Stimulated activated CD8-positive, alpha-beta memory T cell treated with anti-CD3 and anti-CD28 coated beads, Interleukin-4, amount 100 ng/mL, for 4 hours (primary cell): ENCODE measurements at places on chromosomes 1 and 21.

DNA sequence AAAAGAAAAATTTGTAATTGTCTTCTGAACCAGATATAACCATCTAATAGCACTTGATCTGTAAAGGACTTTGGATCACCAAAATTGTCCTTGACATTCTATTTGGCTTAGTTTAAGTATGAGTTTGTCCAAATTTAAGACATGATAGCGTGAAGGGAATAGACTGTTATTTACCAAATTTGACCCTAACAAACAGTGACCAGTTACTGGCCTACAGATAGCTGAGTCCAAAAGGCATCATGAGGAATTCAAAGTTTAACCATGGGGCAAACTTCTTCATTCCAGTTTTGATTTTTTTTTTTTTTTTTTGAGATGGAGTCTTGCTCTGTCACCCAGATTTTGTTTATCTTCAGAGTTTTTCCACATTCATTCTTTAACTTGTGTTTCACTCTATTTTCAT, 38.5 kb downstream of the CLIC4 start:
- no peak for DNase-seq

DNA sequence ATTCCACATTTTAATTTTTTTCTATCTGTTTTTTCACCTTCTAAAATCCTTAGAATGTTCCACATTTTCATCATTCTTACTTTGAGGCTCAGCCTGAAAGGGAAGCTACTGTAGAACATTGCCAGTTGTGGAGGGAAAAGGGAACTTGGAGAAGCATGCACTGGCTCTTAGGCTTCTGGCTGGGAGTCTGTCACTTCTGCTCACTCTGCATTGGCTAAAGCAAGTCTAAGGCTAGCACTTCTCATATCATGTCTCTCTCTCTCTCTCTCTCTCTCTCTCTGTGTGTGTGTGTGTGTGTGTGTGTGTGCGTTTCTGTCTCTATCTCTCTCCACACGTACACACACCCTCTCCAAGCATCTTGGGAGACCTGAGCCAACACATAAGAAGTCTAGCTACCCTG, 49.6 kb upstream of the ADAR start:
- no peak for DNase-seq

DNA sequence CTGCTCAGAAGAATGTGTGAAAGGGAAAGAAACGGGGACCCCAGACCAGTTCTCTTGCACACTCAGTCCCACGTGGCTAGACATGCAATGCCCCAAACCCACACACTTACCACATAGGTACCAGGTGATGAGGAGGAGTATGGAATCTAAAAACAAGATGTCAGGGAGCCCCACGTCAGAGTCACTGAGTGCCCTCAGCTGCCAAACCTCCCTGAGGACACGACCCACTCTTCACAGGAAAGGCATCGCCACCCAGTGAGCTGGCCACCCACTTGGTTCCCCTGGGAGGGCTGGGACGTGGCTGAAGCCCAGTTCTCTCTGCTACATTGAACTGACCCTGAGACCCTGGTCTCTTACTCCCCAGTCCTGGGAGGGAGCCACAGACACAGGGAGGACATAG, 41.4 kb downstream of the MRPL37 start:
- DNase-seq, result no peak

DNA sequence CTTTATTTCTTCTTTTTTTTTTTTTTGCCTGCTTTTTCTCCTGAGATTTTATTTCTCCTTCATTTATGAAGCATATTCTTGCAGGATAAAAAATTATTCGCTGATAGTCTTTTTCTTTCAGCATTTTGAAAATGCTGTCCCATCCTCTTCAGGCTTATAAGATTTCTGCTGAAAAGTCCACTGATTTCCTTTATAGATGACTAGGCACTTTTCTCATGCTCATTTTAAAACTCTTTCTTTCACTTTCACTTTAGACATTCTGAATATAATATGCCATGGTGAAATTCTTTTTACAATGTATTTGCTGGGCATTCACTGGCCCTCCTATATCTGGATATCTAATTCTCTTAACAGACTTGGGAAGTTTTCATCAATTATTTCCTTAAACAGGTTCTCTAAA, 25.5 kb upstream of the GTF2B start:
- DNase-seq, result no peak

- DNase-seq, result no peak
Measured at GRCh38 chr1:10839188-10839770, 42.8 kb upstream of the CASZ1 start.

GRCh38 chr1:28756846-28757245, 20.1 kb downstream of the YTHDF2 start:
- no peak for DNase-seq

DNA sequence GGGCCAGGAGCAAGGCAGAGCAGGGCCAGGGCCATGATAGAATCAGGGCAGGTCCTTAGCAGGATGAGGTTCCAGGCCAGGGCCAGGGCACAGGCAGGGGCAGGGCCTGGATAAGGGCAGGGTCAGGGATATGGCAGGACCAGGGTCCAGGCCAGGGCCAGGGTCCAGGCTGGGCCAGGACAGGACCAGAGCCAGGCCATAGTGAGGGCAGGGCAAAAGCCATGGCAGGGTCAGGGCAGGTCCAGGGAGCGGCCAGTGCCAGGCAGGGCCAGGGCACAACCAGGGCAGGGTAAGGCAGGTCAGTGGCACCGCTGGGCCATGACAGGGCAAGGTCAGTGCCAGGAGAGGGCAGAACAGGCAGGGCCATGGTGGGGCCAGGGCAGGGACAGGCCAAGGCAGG, 152.2 kb downstream of the LIPI start:
- no peak for DNase-seq

- no peak for DNase-seq
Measured at GRCh38 chr1:71862756-71863155, 419.6 kb downstream of the NEGR1 start.

DNA sequence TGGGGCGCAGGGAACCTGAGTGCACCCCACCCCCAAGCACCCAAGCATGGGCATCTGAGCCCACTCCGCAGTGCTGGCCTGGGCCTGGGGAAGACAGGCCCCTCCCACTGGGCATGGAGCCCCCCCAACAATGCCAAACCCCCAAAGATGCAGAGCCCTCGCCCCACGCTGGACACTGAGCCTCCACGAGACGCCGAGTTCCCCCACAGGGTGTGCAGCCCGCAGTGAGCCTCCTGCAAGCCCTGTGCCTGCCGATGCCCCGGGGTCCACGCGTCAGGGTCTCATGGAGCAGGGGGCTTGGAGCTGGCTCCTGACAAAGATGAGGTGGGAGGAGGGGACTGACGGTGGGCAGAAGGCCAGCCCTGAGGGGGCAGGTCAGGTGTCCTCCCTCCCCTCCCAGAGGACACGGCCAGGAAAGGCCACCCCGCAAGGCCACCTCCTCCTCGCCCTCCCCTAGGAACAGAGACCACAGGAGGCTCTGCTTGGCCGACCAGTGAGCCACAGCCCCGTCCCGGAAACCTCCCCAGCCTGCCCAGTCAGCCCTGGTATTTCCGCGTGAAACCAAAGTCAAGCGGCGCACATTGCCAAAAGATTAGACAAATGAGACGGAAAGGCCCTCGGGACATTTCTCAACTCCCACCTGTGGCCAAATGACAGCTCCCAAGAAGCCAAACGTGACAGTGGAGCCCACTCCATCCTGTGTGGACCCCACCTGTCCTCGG, 33.4 kb downstream of the MEGF6 start:
- DNase-seq, result no peak

- DNase-seq, result no peak
Measured at GRCh38 chr1:34640654-34641401, 114.0 kb upstream of the GJB5 start.

- DNase-seq, result no peak
Measured at GRCh38 chr1:211318576-211319280, 7.9 kb upstream of the TRAF5 start.

GRCh38 chr1:217138173-217138765, 415.0 kb upstream of the ESRRG start:
- no peak for DNase-seq

DNA sequence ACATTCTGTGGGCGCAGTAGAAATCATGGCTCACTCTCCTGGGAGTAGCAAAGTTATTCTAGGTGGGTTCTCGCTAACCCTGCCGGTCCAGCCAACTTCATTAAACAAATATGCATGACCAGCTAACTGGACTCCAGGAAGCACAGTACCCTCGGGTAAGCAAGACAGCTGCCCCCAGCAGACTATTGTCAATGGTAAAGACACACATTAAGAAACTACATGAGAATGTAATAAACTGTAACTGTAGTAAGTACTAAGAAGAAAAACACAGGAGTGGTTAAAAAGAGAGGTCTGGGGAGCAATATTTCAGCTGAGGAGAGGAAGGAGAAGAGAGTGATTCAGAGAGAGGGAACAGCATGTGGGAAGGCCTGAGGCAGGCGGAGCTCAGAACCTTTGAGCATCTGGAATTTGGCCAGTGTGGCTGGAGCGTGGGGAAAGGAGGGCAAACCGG, 7.4 kb downstream of the SLC2A5 start:
- DNase-seq, result no peak

DNA sequence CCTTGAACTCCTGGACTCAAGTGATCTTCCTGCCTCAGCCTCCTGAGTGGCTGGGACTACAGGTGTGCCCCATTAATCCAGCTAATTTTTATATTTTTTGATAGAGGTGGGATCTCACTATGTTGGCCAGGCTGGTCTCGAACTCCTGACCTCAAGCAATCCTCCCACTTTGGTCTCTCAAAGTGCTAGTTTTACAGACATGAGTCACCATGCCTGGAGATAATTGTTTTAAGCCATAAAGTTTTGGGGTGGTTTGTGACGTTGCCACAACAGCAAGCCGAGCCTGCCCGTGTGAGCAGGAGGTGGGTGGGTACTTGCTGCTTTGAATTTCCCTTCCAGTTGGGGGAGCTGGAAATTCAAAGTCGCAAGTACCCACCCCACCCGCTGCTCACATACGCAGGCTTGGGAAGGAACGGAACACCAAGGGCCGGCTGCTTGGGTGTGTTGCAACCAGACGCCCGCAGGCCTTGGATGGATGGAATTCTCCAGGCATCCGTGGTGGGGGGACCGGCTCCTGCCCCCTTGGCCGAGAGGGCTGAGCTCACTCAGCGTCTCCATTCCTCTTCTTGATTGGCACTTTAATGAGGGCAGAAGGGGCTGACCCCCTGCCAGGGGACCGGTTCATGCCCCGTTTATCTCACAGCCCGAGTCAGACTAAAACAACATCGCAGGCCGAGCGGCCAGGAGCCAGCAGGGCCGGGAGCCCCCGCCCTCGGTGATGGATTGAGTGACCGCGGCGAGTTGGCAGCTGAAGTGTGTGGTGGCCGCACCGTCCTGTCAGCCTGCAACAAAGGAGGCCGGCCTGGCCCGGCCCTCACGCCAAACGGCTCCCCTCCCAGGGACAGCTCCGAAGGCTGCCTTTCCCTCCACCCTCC, 78.1 kb downstream of the DHRS3 start:
- DNase-seq, result no peak

GRCh38 chr1:2803931-2804627, 2.6 kb upstream of the TTC34 start:
- DNase-seq, result no peak

DNA sequence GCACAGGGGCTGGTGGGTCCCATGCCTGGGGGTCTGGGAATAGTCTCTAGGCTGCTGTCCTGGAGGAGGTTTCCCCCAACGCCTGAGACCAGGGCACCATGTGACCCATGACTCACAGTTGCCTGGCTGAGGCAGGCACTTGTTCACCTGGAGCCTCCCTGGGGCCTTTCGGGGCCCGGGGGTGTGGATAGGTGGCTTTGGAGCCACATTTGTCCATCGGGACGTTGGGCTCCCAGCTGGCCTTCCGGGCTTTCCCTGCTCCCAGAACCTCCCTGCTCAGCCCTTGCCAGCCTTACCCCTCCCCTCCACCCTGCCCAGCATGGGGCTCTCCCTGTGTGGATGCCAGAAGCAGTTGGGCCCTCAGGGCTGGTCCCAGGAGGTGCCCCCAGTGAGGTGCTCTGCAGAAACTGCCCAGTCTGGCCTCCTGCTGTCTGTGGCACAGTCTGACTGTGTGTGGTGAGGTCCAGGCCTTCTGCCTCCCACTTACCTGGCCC, 14.2 kb downstream of the COL6A1 start:
- DNase-seq, result no peak

DNA sequence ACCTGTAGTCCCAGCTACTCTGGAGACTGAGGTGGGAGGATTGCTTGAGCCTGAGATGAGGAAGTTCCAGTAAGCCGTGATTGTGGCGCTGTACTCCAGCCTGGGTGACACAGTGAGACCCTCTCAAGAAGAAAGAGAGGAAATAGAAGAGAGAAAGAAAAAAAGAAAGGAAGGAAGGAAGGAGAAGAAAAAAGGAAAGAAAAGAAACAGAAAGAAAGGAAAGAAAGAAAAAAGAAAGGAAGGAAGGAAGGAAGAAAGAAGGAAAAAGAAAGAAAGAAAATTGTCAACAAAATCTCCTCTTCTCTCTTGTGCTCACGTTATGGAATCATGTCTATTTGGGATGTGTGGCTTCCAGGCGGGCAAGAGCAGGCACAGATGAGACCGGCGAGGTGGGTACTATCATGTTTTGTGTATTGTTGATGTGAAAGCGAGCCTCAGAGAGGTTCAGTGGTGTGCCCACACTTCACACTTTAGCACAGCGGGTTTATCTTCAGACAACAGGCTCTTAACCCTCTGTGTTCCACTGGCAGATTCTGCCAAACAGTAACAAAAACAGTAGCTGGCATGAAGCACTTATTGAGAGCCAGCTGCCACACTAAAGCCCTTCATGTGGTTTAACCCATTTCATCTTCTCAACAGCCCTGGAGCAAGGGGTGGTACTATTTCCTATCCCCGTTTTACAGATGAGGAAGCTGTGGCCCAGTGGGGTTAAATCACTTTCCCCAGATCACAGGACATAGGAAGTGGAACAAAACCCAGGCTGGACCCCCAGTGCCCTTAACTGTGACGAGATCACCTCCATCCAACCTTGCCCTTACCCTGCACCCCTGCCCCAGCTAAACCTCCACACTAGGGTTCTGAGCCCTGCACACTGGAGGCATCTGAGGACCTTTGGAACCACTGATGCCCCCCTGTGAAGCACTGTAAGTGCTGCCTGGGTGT, 94.7 kb upstream of the TARDBP start:
- DNase-seq, result no peak
